Kidney capillary endothelial cell (primary cell): ENCODE measurements at places on chromosomes 12 and 14.

DNA sequence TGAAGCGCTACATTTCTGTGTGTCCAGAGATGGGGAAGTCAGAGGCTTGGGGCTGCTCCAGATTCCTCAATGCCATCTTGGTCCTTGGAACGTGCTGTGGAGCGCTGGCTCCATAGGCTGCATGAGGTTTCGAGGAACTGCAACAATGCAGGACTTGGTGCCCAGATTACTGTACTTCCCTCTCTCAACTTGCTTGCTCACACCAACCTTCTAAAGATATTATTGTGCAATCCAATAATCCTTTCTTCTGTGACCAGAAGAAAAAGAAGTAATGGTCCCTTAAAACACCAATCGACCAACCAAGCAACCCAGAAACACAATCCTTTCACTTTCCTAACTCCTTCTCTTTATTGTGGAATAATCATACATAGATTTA lies 3.7 kb downstream of the PRICKLE1 start:
- DNase-seq = no peak

DNA sequence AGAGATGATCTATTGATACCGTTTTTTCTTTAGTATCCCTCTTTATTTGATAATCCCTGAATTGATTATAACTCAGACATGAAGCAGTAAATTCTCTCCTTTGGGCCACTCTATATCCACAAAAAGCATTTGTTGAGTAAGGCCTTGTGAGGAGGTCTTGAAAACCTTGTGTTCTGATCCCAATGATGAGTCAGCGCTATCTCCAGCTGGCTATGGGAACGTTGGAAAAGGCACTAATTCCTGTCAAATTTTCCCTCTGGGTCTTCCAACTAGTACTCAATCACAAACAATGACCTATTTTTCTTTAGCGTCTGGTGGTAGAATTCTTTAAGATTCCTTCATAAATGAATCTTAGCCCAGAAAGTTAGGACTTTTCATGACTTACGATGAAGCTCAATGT lies 168.4 kb upstream of the LRIG3 start:
- no peak for DNase-seq

DNA sequence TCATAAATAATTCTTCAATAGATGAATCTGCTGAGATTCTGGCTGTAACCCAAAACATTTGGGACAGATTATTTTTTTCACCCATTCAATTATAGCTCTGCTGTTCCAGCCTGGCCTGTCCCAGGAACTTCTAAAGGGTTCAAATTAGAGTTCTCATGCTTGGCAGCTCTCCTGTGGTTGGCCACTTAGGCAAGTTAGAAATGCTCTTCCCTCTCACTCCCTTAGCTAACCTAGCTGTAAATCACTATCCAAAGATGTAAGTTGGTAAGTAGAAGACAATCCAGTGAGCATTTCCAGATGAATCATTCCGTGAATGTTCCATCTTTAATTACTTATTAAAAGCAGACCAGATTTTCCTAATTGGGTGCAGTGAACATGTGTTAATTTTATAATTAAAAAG lies 760.4 kb upstream of the TBX3 start:
- DNase-seq = no peak

DNA sequence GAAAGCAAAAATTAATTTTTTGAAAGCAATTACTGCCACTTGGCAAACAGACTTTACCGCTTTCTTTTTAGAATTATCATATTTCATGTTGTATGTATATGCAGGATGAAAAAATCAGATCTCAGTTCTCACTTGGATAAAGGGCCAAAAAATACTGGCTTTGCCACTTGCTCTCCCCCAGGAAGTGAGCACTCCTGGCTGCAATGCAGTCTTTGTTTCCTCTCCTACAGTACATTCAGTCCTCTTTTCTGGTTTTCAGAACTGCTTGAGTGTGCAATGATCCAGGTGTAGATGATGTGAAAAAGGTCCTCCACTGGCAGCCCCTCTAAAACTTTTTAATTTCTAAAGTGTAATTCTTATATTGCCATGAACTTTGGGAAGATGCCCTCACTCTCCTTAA lies 183.4 kb downstream of the SLC25A21 start:
- DNase-seq = no peak

DNA sequence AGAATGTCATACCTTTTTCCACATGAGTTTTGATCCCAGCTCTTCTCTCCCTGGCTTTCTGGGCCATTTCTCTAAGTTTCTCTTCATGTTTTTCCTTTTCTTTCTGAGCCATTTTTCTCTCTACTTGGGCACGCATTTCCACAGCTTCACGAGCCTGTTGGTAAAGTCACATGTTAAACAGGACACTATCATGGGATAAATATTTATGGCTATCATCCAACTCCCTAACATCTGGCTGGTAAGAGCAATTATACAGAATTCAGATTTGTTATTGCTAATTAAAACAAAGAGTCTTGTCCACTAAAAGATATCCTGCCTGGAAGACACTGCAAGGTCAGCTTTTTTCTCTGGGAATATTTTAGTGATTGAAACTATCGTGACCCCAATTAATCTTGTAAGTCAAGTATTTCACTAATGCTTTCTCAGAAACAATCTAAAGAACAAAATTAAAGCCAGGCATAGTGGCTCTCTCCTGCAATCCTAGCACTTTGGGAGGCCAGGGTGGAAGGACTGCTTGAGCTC lies 23.1 kb downstream of the SLIRP start:
- DNase-seq = no peak

GRCh38 chr14:22513066-22513812 lies 75.8 kb downstream of the DAD1 start:
- DNase-seq = no peak

DNA sequence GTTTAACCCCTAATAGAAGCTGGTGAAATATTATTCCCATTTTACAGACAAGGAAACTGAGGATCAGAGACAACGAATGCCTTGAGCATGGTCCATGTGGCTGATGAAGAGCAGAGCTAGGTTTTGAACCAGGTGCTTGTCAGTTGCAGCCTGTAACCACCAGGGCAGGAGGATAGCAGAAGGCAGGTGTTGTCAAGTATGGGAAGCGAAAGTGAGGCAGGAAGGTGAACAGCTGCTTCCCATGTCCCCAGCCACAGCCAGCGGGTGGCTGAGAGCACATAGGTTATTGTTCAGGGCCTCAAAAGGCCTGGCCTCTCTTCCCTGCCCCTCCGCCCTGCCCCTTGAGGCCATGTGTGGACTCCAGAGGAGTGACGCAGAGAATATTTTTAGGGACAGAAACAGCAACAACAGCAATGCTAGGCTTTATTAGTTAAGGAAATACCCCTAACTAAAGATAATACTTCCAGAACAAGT lies 39.6 kb downstream of the IQSEC3 start:
- no peak for DNase-seq

GRCh38 chr14:72891666-72892102 lies 2.2 kb downstream of the DPF3 start:
- no peak for DNase-seq

DNA sequence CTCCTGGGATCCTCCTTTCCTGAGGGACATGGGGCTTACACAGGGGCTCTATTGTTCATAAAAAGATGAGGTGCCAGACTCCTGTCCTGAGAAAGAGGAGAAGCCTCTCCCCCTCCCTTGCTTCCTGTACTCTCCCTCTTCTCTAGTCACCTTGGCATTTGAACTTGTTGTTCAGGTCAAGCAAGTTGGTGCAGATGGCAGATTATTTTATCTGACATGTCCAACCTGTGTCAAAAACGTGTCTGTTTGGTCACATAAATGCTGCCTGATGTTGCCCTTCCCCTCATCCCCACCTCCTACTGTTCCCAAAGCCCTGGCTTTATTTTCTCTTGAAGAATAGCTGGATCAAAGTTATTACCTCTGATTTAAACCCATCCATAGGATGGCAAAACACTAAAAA lies 154.8 kb downstream of the TMX1 start:
- no peak for DNase-seq

DNA sequence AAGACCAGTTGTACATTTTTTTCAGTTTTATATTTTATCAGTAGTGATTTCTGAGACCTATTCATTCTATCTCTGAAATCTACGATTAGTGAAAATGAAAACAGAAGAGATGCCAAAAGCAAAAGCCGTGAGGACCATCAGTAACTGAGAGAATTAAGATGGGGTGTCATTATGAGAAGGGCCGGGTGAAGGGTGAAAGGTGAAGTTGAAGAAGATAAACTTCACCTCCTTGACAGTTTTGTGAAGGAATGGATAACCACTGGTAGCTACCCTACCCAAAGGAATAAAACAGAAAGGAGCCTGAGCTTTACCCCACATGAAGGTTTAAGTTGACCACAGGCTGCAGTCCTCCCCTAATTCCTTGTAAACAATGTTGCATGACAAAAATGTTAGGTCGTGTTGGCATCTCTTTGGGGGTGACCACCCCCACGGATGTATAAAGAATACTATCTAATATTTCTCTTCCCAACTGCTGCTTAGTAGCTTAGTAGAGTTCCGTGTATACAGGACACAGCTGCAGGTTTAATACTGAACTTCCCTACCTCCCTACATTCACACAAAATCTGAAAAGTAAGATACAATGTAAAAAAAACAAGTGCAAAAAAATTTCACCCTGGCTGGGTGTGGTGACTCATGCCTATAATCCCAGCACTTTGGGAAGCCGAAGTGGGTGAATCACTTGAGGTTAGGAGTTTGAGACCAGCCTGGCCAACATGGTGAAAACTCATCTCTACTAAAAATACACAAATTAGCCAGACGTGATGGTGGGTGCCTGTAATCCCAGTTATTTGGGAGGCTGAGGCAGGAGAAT lies 23.9 kb downstream of the GPR19 start:
- DNase-seq = no peak

DNA sequence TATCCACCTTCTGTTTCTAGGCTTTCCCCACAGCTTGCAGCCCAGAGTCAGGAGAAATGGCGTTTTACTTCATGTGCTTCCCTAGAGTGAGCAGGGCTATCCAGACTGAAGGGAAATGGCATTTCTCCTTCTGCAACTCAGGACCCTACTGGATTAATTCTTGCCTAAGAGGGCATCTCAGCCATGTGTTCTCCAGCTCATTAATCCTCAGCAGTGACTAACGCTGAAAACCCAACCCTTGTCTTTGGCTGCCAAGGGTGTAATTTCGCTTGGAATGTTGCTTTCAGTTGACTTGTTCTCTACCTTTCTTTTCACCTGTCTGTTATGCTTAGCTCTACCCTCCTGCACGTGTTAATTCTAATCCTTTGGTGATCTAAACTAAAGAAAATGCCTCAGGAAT lies 21.0 kb upstream of the EMP1 start:
- DNase-seq = no peak

- no peak for DNase-seq
Observed at GRCh38 chr12:63348556-63348955, 197.6 kb upstream of the AVPR1A start.

- DNase-seq = no peak
Observed at GRCh38 chr12:103128862-103129501, 171.5 kb downstream of the ASCL1 start.

GRCh38 chr12:66279123-66279712 lies 23.1 kb upstream of the HELB start:
- peak; percentile 38 for DNase-seq

DNA sequence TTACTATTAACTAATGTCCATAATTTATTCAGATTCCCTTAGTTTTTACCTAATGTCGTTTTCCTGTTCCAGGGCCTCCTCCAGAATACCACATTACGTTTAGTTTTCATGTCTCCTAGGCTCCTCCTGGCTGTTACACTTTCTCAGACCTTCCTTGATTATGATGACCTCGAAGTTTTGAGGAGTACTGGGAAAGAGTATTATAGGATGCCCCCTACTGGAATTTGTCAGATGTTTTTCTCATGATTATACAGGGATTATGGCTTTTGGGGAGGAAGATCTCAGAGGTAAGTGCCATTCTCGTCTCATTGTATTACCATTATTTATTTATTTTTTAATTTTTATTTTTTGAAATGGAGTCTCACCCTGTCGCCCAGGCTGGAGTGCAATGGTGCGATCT lies 17.7 kb upstream of the C1S start:
- peak; percentile 7 for DNase-seq

GRCh38 chr14:76268700-76269099 lies 107.2 kb upstream of the ESRRB start:
- DNase-seq = no peak

DNA sequence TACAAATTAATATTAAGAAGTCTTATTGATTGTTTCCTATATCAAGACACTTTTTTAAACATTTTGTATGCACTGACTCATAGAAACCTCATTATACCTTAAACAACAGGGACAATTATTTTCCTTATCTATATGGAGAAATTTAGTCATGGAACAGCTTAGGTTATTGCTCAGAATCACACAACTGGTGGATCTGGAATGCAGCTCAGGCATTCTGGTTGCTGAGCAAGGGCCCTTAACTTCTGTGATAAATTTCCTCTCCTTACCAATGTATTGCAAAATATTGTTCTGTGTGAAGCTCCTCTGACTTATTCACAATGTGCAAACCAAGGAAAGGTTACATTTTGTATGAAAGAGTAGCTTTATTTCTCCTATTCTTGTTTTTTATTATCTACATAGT lies 817.8 kb downstream of the LRFN5 start:
- no peak for DNase-seq

DNA sequence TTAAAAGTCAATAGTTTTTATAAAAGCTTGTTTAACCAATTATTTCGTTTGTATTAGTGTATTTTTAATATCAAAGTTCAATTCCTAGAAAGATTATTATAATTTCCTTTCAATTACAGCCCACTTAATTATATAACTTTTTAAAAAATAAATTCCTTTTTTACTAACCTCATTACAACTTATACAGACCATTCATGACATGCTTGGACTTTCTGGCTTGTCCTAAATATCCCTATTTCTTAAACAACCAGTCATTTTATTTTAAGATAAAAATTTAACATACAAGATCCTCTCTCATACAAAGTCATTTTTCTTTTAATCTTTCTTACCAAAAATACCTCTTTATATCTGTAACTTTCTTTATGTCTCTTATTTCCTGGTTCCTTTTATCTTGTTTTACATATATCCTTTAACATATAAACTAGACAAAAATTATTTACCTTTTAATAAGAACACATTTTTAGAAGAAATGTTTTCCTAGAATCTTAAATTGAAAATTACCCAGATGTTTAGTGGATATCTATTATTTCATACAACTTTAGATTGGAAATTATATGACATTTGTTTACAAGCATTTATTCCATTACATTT lies 10.4 kb upstream of the TMEM263 start:
- DNase-seq = no peak

- no peak for DNase-seq
Observed at GRCh38 chr12:93719710-93720109, 42.5 kb downstream of the CRADD start.

DNA sequence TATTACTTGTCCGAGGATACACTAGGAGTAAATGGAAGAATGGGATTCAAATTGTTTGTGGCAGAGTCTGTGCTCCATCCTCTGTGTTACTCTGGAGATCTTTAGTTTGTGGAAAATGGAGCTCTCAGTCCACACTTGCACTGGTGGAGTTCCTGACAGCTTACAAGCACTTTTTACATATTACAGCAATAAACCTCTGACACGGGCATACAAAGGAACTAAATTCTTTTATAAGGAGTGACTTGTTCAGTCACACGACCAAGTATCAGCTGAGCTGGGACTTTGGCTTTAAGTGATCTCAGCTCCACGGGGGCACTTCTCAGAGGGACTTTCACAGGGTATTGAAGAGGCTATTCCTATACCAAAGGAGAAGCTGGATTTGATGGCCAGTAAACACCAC lies 417.5 kb downstream of the LRIG3 start:
- no peak for DNase-seq

- no peak for DNase-seq
Observed at GRCh38 chr14:22521449-22522239, 67.4 kb downstream of the DAD1 start.

- no peak for DNase-seq
Observed at GRCh38 chr12:65643171-65643570, 181.1 kb upstream of the HMGA2 start.
